ENCODE measurements at places on chromosomes 1 and 21.

DNA sequence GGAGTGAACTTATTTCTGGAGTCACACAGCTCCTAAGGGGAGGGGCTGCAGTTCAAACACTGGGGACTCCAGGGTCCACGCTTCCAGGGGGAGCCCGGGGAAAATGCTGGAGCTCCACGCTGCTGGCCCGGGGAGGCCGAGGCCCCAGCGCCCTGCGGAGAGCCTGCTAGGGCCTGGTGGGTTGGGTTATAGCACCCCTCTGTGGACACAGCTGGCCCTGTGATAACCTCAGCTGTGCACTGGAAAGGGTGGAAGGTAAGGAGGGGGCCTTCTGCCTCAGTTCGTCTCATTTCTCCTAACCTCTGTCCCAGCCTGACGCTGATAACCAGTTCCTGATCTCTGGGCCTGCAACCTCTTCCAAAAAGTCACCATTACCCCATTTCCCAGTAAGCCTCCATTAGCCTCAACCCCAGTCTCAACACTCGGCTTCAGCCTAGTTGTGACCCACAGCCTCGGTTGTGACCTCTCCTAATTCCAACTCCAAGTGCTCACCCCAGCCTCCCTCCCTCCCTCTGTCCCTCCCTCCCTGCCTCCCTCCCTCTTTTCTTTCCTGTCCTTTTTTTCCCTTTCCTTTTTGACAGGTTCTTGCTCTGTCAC, 7.1 kb downstream of the NBL1 start:
- DNase-seq = peak; percentile 64

DNA sequence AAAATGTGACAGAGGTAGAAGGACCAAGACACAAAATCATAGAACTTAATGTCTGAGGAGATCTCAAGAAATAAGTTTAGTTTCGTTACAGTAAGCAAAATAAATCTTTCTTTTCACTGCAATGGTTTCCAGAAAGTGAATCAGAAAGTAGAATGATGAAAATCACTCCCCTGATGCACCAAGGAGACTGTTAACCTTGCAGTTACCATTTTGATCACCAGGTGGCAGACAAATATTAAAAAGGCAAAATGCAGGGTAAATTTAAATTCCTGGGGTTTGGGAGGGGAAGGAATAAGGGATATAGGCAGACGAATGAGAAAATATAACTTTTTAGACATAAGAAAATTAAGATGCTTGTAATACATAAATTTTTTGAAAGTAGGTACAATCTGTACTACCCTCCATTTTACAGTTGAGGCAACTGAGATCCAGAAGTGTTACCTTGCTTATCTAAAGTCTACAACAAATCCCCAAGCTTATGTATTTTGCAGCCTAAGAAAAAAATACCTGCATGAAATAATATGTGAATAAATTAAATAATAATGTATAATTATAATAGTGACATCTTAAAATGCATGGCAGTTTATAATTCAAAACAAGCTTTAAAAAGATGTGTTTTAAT, 253.2 kb downstream of the CRB1 start:
- DNase-seq = peak; percentile 47

- peak; percentile 10 for DNase-seq
These were observed 81.6 kb upstream of the IRF2BP2 start for GRCh38 chr1:234691567-234691966.

DNA sequence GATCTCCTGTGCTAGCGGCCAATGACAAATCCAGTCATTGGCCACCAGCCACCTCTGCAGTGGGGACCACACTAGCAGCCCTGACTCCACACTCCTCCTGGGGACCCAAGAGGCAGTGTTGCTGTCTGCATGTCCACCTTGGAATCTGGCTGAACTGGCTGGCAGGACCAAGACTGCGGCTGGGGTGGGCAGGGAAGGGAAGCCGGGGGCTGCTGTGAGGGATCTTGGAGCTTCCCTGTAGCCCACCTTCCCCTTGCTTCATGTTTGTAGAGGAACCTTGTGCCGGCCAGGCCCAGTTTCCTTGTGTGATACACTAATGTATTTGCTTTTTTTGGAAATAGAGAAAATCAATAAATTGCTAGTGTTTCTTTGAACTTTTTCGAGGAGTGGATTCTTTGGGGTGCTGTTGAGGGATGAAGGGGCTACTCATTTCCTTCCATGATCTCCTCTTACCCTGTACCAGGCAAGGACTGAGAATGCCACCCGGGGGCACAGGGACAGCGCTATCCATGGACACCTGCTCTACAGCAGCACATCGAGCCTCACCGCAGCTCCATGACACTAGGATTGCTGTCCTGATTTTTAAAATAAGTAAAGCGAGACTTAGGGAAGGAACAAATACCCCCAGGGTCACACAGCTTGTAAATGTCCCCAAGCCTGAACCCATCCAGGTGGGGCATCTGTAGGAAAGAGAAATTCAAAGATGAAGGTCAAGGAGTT, 44.7 kb downstream of the TNNT2 start:
- no peak for DNase-seq

DNA sequence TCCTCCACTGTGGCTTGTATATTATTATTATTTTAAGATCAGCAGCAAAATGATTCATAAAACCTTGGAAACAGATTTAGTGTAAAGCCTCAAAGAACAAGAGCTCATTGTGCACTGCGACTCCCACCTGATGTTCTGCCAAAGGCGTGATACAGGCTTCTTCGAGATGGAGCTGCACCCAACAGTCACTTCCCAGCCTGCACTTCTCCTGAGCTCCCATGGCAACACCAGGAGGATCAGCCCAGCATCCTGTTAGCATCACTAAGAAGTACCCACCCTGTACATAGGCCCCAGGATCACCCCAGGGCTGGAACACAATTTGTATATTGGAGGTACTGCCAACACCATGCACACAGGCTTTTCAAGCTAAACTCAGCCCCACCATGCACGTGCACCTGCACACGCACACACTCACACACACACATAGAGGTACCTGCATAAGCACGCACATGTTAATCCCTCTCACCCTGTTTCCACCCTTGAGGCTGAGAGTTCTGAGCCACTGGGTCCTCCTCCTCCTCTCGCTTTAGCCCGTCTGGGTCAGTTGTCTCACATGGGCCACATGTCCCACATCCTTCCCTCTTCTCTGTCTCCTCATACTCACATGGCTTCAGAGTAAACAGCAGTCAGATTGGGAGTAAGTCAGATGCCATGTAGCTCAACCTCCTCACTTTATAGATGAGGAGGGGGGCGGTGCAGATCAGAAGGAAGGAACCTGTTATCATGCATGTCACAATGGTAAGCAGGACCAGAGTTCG, 281.9 kb upstream of the POU3F1 start:
- no peak for DNase-seq

- DNase-seq = no peak
These were observed 72.6 kb downstream of the SGIP1 start for GRCh38 chr1:66606362-66607065.

- DNase-seq = no peak
These were observed 164.2 kb downstream of the NRIP1 start for GRCh38 chr21:14900611-14901010.

- no peak for DNase-seq
These were observed 57.6 kb downstream of the DNM3 start for GRCh38 chr1:171898941-171899340.

DNA sequence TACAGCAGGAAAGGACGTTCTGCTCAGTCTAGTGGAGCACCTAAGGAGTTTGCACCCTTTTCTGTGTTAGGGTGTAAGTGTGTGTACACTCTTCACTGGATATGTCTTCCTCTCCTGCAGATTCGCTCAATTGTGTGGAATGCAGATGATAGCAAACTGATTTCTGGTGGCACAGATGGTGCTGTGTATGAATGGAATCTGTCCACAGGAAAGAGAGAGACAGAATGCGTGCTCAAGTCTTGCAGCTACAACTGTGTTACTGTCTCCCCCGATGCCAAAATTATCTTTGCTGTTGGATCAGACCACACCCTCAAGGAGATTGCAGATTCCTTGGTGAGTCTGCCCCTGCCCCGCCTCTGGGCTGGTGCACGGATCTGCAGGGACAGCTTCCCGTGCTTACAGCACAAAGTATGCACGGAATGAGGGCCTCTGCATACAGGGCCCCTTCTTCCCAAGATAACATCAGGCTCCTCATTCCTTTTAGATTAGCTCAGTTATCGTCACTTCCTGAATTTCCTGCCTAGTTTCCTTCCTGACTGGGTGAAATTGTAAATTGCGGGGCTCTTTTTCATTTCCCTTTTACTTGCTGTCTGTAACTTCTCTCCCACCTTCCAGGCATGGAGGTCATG, 34.6 kb downstream of the CFAP57 start:
- DNase-seq = no peak

DNA sequence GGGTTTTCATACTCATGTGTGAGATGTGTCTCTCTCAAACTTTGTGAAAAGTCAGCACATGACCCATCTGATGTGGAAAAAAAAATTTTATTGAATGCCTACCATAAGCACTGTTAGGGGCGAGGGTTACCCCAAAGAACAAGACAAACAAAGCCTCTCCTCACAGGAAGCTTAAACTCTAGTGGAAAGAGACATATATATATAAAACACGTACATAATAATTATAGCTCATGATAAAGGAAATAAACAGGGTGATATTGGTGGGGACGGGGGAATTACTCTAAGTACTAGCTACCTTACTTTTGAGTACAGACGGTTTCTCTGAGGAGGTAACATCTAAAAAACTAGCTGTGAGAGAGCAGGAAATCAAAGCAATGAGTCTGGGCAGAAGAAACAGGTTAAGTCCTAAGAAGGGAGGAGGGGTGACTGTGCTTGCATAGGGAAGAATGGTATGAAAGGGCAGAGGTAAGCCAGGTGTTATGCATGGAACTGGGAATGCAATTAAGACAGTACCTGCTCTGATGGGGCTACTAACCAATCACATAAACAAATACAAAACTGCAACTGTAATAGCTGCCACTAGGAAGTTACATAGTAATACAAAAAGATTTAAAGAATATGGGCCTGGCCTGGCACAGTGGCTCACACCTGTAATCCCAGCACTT, 4.5 kb downstream of the LIN9 start:
- DNase-seq = no peak

DNA sequence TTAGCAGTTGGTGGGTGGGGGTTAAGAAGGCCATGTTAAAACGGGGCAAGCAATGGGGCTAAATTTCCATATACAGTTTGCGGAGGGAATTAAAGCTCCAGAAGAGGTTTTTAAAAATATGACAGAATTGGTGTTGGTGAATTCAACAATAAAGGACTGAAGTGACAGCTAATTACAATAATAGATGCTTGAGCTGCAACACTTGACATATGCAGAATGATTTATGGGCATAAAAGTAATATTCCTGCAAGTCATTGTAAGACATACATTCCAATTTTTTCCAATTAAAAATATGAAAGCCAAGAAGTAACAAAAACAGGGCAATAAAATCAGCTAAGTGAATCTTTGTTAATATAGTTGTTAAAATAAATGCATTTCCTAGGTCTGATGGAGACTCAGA, 202.2 kb upstream of the MAP1LC3C start:
- no peak for DNase-seq

DNA sequence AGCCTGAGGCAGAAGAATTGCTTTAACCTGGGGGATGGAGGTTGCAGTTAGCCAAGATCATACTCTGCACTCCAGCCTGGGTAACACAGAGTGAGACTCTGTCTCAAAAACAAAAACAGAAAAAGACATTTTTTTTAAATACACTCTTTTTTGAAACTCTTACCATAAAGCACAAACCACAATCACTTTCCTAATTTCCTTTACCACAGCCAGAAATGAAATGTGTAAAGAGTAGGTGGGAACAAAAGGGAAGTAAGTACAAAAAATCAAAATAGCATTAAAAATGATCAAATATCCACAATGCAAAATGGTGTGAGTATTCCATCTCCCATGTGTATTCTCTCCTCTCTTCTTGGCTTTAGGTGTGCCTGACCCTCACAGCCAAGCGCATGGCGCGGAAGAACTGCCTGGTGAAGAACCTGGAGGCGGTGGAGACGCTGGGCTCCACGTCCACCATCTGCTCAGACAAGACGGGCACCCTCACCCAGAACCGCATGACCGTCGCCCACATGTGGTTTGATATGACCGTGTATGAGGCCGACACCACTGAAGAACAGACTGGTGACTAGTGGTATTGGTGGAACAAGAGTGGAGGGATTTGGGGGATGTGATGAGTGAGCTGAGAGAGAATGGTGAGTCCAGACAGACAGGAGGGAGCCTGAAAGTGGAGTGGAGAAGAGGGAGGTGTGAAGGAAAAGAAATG, 14.9 kb downstream of the ATP1A4 start:
- DNase-seq = no peak

GRCh38 chr1:18191037-18191436, 83.4 kb downstream of the IGSF21 start:
- DNase-seq = no peak

GRCh38 chr1:41439234-41439633, 45.2 kb downstream of the EDN2 start:
- no peak for DNase-seq

DNA sequence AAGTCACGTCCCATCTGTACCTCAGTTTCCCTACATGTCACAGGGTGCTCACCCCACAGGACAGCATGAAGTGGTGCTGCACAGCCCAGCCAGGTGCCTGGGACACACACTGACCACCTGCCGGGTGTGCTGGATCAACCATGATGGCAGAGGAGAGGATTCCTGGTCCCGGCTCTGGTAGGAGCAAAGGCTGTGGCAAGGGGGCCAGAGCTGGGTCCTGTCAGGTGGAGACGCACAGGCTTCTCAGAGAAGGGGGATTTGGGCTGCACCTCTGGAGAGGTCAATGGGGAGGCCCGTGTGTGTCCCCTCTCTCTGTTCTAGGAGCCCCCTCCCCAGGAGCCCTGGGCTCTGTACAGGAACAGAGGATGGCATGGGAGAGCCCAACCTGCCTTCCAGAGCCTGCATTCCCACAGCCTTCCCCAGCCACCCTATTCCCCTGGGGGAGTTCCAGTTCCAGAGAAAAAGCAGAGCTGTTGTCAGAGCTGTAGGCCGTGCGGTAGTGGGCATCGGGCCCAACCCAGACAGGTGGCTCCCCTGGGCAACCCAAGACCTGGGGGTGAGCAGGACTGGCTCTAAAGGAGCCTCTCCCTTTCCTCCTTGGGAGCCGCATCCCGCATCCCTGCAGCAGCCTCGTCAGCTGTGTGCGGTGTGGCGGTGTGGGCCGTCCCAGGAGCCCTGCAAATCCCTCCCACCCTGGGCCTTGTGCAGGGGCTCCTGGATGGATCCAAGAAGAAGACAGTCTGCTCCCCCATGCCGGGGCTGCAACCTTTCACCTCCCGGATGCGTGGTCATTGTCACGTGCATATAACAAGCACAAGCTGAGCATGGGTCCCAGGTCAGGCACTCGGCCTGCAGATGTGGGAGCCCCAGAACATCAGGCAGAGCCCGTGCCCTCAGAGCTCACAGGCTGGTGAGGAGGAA, 2.9 kb upstream of the TFF3 start:
- DNase-seq = no peak
